ENCODE measurements at places on chromosomes 7 and 10. TPM values are rescaled to one million over a fixed set of nuclear protein-coding genes. Genes with fewer than 3 reads are reported as not detected.

NANOS1 gene
- total RNA-seq, result 1.9 TPM

GPR15LG gene
- total RNA-seq, result not detected

- no peaks in the 10 kb centered on the region for H3K4me1 ChIP-seq
- no peak overlapping the region for H3K27ac ChIP-seq
- H3K36me3 ChIP-seq, result no peaks in the 10 kb centered on the region
- DNase-seq, result no peak
- H3K4me3 ChIP-seq, result no peak overlapping the region
- H3K27me3 ChIP-seq, result no peaks in the 10 kb centered on the region
These were observed 12.3 kb upstream of the KIF5B start for GRCh38 chr10:32068569-32068968.

SPDYE2B gene
- not detected for total RNA-seq
